ENCODE measurements at places on chromosomes 2 and 18.

- no peak for DNase-seq
Measured at GRCh38 chr2:207995887-207996286, 29.4 kb downstream of the PLEKHM3 start.

DNA sequence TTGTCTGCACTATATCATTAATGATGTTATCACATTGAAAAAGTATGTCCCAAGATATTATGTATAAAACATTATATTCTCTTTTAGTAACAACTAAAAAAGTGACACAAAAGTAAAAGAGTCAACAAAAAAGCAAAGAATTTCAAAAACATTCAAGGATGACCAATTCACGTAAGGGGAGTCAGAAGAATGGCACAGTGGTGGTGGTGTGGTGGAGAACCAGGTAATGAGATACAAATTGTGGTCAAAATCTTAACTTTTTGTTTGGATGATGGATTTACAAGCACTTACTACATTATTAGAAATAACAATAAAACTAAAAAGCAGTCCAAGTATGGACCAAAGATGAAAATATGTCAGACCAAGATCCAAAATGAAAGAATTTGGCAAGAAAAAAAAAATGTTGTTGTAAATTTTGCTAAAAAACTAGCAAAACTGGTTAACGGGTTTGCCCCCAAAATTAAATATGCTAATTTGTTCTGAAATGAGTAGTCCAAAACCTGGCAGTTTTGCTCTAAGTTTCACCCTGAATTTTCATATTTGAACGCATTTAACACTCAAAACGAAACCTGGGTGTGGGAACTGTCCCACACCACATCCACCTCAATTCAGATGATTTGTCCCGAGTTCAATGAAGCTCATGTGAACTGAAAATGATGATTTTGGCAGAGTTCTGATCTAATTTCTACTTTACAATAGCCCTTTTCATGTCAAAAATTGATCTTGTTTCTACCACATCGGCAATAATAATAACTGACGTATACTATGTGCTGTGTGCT is 135.8 kb downstream of the IKZF2 start:
- no peak for DNase-seq

DNA sequence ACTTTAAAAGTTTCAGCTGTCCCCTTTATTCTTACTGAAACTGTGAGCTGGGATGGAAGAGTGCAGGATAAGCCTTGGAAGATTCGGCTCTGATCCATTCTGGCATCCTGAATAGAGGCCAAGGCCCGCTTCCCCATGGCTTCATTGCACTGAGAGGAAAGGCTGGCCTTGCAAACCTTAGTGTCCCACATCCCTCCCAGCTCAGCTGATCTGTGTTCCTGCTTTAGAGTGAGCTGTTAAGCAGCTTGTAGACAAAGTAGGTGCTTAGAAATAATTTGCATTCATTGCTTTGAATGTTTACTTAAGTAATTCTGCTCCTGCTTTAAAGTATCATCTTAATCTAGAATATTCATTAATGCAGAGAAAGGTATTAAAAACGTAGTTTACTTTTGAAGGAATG is 169.6 kb upstream of the BOD1L2 start:
- no peak for DNase-seq

GRCh38 chr2:2291500-2292260 is 39.4 kb downstream of the MYT1L start:
- DNase-seq = peak; percentile 52

DNA sequence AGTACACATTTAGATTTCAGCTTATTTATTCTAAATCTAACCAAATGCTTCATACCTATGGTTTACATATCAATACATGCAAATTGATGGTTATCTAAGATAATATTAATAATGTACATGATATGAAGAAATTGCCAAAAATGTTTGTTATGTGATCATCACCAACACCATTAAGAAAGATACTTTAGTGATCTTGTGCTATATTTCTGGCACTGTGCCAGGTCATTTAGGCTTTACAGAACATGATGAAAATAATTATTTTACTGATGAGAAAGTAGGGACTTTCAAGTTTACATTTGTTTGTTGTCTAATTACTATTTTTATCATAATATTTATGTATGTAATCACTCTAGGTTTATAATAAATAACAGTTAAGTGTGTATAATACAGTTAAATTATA is 158.3 kb downstream of the GULP1 start:
- no peak for DNase-seq

DNA sequence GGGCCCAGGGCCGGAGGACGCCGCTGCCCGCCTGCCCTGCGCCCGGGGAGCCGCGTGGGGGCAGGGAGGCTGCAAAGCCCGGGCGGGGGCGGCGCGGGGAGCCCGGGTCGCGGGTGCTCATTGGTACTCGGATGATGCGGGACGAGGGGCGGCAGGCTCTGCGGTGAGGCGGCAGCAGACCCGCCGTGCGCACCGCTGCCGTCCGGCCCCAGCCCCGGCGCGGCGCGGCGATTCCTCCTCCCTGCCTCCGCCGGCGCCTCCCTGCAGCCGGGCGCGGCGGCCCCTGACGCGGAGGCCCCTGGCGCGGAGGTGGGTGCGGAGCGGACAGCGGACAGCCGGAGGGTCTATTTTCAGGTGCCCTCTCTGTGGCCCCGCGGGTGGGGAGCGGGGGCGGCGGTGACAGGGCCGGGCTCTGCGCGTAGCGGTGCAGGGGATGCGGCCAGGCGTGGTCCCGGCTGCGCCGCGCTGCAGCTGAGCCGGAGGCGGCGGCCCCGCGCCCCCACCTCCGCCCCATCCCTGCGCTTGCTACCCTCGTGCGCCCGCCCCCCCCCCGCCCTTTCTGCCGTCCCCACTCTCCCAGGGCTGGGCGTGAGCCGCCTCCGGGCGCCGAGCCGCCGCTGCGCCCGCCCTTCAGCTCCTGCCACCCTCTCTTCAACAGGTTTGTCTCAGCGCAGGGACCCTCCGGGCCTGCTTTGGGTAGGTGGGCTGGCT is 640 bp downstream of the SPTBN1 start:
- peak; percentile 57 for DNase-seq
